Lung (tissue), 17 donors: ENCODE measurements at places on chromosomes 7 and 10. TPM values are rescaled to one million over a fixed set of nuclear protein-coding genes. Genes with fewer than 3 reads are reported as not detected.

- no peak overlapping the region for H3K4me3 ChIP-seq
- no peaks in the 10 kb centered on the region for H3K27me3 ChIP-seq
- DNase-seq: no peak
- H3K4me1 ChIP-seq: no peaks in the 10 kb centered on the region
- no peaks in the 10 kb centered on the region for H3K36me3 ChIP-seq
These were observed 886.4 kb downstream of the DNAJB9 start for GRCh38 chr7:109456116-109456515.

SLC26A3 gene
- polyA plus RNA-seq: not detected

LIPF gene
- polyA plus RNA-seq: 0.22 TPM

GRCh38 chr10:104113376-104113956 lies 8.5 kb upstream of the SFR1 start:
- H3K27me3 ChIP-seq: no peaks in the 10 kb centered on the region
- no peaks in the 10 kb centered on the region for H3K36me3 ChIP-seq
- no peaks in the 10 kb centered on the region for H3K4me1 ChIP-seq
- H3K27ac ChIP-seq: no peak overlapping the region

DNA sequence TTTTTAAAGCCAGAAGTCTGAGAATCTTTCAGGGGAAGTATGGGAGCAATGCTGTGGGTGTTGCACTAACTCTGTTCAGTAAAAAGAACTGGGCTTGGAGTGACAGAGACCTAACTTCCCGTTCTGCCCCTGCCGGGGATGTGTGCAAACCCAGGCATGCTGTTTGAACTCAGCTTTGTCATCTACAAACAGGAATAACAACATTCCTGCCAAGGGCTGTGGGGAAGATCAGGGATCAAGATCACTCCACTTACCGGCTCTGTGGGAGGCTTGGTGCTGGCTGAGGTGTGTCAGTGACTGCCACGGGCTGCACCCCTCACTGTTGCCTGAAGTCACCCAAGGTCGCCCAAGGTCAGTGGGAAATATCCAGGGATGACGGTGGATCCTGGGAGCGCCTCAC lies 23.1 kb upstream of the DRGX start:
- no peaks in the 10 kb centered on the region for H3K4me1 ChIP-seq
- H3K4me3 ChIP-seq: no peak overlapping the region
- no peaks in the 10 kb centered on the region for H3K36me3 ChIP-seq
- H3K27ac ChIP-seq: no peak overlapping the region

GRCh38 chr10:125611216-125611615 lies 71.7 kb downstream of the TEX36 start:
- H3K27ac ChIP-seq: no peak overlapping the region
- no peaks in the 10 kb centered on the region for H3K4me1 ChIP-seq
- no peak for DNase-seq
